ENCODE measurements at places on chromosomes 11 and 22.
A peak's percentile ranks its signal among the peaks of the same experiment; 100 is the strongest.

- no peak for DNase-seq
Observed at GRCh38 chr11:86192519-86193257, 51.9 kb upstream of the EED start.

DNA sequence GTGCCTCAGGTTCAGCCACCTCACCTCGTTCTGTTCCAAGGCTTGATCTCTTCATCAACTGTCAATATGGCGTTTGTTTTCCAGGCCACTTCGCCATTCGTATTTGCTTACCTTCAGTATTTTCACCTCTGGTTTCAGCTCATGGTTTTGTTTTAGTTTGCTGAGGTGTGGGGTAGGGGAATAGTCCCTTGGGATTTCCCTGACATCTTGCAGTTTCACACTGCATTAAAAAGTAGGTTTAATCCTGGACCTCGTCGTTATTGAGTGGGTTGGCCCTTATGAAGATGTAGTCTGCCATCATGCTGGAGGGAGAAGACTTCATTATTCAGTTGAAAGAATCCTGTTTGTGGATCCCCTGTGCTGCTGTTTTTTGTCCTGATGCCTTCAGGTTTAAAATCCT lies 46.0 kb downstream of the C11orf91 start:
- DNase-seq = no peak

- DNase-seq = no peak
Observed at GRCh38 chr22:49964136-49965090, 3.8 kb downstream of the PIM3 start.

DNA sequence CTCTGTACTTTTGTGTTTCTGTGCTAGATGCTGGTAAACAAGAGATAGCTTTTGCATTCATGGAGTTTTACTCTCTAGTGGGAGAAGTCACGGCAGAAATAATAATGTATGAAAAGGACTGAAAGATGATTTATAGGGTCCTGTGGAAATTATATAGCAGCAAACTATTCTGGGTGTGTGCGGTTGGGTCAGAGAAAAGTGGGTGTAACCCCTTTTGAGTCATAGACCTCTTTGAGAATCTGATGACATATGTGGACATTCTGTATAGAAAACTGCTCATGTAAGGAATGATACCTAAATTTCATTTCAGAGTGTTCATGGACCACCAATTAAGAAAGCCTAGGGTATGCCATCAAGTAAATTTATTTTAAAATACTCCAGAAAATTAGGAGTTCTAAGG lies 54.4 kb downstream of the TMEM135 start:
- no peak for DNase-seq

DNA sequence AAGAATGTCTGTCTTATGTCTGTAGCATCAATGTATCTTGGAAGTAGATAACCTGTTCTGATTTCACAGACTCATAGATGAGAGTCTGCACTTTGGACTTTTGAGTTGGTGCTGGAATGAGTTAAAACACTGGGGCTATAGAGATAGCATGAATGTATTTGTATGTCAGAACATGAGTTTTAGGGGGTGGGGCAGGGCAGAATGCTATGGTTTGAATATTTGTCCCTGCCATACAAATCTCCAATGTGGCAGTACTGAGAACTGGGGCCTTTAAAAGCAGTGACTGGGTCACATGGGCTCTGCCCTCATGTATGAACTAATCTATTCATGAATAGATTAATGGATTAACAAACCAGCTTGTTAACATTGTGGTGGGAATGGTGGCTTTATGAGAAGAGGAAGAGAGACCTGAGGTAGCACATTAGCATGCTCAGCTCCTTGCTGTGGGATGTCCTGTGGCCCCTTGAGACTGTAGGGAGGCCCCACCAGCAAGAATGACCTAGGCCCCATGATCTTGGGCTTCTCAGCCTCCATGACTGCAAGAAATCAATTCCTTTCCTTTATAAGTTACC lies 15.5 kb upstream of the OR52K1 start:
- no peak for DNase-seq

DNA sequence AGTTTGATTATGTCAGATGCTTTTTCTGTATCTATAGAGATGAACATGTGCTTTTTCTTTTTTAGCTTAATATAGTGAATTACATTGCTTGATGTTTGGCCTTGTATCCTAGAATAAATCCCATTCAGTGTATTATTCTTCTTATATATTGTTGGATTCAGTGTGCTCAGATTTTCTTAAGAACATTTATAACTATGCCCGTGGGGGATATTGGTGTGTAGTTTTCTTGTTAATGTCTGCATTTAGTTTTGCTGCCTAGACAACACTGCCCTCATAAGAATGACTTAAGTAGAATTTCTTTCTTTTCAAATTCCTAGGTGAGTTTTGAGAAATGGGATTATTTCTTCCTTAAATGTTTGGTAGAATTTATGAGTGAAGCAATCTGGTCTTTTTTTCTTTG lies 98.5 kb downstream of the TMEM135 start:
- no peak for DNase-seq

DNA sequence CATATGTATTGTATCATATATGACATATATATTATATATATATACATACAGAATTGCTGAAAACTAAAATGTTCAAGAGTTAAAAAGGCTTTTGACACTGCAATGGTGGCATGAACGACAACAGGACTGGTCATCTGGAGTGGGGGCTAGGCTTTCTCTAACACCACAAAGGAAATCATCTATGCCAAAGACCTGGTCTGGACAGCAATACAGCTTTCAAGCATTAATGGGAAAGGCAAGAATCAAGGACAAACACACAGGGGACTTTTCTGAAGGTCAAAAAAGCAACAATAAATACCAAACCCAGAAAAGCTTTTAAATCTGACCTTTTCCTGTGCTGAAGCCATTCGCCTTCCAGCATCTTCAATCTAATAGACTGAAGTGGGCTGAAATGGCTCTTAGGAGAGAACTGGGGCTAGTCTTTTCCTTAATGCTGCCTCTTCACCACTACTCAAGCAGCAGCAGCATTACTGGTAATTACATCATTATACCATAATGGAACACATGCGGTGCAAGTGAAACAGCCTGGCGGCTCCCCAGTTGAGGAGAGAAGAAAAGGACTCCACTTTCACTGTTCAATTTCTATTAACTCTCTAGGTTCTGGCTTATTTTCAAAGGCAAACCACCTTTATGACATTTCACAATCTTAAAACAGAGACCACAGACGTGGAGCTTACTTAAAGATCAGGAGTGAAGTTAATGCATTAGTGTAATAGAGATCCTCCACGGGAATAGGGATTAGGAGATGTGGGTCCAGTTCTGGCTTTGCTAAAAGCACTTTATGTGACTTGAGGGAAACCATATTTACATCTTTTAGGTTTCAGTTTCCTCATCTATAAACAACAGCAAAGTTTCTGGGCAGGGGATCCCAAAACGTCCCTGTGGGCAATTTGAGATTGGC lies 63.0 kb downstream of the GAB2 start:
- no peak for DNase-seq

- DNase-seq = peak; percentile 70
Observed at GRCh38 chr22:26756675-26757293, 99.4 kb downstream of the MIAT start.

- no peak for DNase-seq
Observed at GRCh38 chr11:133656082-133656635, 123.9 kb upstream of the OPCML start.

DNA sequence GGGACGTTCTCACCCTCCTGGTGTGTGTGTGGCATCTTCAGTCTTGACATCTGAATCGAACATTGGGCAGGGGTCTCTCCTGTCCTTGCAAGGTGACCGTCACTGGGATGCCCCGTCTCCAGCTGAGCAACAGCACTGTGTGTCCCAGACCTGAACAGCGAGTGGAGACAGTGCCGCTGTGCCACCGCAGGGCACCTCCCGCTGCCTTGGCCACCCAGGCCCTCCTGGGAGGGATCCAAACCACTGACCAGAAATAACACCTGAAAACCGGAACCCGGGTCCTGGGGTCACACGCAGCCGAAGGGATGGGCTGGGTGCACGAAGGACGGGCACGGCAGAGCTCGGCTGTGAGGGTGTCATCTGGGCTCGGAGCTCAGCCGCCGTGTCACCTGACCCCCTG lies 102.2 kb downstream of the BRD1 start:
- DNase-seq = no peak

- no peak for DNase-seq
Observed at GRCh38 chr11:97364047-97364446, 974.2 kb downstream of the JRKL start.

DNA sequence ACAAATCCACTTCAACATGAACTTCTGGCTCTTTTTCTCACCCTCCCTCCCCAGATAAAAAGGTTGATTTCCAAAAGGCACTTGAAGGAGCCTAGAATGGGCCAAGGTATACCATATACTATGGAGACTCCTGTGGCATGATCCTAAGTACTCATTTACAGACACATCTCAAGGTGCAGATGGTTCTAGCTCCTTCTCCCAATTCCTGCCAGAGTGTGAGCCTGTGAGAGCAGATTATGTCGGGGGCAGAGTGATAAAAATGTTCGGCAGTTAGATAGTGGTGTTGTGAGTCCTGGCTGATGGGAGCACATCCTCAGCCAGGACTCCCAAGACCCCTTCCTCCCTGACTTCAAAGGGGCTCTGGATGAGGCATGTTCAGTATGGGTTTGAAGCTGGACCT lies 8.2 kb upstream of the SEC14L3 start:
- peak; percentile 25 for DNase-seq

- no peak for DNase-seq
Observed at GRCh38 chr11:789943-790342, at the start of gene CEND1. CEND1 (minus strand) TSS chr11:790090; CDS start chr11:788576, 1,514 bp downstream.

DNA sequence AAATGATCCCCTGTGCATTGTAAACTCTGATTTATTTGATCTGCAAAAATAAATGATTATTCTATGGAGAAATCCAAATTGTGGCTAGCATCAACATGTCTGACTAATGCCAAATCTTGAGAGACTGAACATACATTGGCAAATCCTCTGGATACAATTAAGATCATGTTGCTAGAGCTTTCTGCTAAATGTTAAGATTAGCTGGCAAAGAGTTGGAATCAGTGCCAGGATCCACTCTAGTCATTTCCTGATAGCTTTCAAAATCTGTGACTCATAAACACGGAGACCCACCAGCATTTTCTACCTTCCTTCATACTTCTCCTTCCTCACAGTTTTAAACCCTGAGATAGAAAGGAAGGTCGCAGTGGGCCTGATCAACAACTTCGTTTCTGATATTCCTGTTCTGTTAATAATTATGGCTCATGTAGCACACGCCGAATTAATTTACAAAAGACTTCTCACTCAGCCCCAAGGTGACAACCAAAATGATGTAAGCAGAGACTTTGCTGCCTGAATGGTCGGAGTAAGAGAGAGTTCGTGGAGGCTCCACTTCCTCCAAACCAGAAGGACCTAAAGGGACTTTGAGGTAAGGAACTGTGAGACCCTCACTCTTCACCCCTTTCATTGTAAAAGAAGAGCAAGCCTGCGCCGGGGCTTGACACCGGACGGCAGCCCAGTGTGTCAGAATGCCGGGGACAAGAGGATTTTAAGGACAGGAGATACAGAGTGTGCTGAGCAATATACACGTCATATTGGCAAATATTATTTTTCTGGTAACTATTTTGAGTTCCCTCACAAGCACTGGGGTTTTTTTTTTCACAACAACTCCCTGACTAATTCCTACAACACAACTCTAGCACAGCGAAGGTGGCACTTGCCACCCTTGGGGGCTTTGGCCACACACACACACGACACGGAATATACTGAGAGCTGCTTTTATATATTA lies 42.0 kb downstream of the SERPINH1 start:
- DNase-seq = no peak

GRCh38 chr11:11669233-11669846 lies 47.5 kb upstream of the GALNT18 start:
- DNase-seq = peak; percentile 11

- DNase-seq = no peak
Observed at GRCh38 chr11:1302041-1302460, 7.4 kb downstream of the TOLLIP start.

- no peak for DNase-seq
Observed at GRCh38 chr11:70527429-70528045, 129.2 kb downstream of the CTTN start.

GRCh38 chr11:77596626-77597025 lies 6.9 kb downstream of the AQP11 start:
- DNase-seq = no peak

- DNase-seq = peak; percentile 59
Observed at GRCh38 chr22:39264349-39265038, 19.7 kb upstream of the PDGFB start.

DNA sequence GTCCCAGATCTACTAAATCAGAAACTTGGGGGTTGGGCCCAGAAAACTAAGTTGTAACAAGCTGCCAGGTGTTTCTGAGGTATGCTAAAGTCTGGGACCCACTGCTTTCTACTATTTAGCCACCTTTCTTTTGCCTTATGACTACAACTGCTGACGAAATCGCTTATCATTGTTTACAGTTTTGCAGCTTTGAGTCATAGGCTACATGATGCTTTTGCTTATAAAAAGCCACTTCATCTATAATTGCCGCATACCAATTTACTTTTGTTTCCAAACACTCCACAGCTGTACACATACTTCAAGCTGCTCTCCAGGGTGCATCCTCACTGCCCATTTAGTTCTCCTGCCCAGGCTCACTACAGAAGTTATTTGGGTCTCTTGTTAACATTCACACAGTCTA lies 144.7 kb downstream of the ENTHD1 start:
- DNase-seq = no peak

DNA sequence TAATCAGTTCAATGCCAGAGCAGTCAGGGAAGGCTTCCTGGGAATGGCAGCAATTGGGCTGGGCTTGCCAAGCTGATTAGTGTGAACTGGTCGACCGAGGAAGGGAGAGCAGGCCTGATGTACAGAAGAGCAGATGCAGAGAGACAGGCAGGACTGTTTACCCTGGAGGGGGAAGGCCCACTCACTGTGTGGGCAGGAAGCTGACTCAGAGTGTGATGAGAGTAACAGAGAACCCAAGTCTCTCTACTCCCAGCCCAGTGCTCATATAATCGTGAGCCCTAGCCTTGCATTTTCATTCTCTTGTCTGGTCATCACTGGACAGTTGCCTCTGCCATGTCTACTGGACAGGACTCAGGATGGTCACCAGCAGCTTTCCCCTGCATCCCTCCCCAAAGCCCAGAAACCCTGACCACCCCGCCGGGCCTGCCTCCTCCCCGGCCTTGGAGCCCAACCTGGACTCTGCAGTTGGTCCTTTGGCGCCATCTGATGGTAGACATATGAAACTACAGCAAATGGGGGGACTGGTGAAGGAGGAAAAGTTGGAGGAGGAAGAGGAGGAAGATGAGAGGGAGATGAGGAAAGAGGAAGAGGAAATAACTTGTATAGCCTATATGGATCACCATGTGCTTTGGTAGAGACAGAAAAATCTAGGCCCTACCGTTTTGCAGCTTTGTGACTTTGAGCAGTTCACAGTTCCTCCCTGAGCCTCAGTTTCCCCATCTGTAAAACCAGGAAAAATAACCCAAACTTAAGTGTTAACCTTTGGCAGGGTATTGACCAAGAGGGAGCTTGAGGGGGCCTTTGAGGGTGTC lies 43.4 kb upstream of the PRDM11 start:
- DNase-seq = peak; percentile 82
